Stimulated activated memory B cell treated with anti-CD40 and anti-IgM and Interleukin-4, amounts not matched to agents 10 μg/mL and 1 μg/mL and 100 μg/mL, for 72 hours (primary cell): ENCODE measurements at places on chromosomes 1 and 21.

GRCh38 chr1:150151291-150152181, 1.8 kb downstream of the PLEKHO1 start:
- peak; percentile 78 for ATAC-seq

GRCh38 chr1:77060000-77060399, 159.2 kb downstream of the PIGK start:
- no peak for ATAC-seq

GRCh38 chr1:201653883-201654282, 115.0 kb downstream of the NAV1 start:
- ATAC-seq, result no peak

DNA sequence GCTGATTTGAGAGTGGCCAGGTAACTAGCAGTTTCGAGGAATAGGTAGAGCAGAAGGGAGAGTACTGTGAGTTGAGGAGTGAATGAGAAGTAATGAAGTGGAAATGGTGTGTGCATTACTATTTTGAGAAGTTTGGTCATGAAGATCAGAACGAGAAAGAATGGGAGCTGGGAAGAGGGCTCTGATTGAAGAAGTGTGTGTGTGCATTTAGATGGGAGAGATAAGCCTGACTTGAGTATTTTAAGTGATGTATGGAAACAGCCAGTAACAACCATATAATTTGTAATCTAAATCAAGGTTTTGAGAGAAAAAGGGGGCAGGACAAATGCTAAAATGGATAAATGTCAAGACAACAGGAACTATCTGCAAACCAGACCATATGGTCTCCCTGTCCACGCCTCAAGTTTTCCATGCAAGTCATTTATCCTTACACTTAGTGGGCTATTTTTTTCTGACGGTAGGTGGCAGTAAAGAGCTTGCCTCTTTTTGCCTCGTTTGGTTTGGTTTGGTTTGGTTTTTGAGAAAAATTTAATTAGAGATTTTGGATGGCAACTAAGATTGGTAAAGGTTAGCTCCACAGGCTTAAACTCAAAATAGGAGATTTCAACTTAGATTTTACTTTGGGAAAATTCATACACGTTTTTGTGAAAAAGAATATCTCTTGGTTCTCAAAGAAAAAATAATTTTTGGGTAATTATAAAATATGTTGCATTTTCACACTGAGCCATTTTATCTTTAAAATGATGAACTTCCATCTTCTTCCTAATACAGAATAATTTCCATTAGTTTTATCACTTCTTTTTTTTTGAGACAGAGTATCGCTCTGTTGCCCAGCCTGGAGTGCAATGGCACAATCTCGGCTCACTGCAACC, 9.5 kb upstream of the B3GALNT2 start:
- no peak for ATAC-seq

GRCh38 chr1:172449585-172450523, 6.0 kb upstream of the PIGC start:
- ATAC-seq, result peak; percentile 76

DNA sequence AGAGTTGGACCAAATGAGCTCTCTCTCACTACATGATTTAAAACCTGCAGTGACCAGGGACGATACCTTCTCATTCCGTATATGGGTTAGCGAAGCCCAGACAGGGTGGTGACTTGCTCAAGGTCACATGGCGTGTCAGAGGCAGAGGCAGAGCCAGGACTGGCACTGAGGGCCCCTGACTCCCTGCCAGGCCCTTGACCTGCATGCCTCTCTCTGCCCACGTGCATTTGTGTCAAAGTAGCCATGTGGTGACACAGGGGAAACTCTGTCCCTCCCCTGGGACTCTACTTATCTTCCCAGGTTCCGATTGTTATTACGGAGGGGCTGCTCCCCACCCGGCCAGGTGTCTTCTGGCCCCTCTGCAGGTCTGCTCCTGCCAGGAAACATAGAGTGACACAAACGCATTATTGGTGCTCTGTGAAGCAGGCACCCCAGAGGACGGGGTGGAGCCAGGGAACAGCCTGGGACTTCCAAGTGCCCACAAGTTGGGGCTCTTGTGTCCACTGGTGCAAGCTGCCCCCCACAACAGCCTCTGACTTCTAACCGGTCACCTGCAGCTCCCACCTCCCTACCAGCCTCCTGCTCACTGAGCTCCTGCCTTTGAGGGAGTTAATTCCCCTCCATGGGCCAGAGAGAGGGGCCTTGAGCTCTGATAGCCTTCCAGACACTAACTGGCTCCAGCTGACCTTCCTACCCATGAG, 7.3 kb upstream of the TINAGL1 start:
- no peak for ATAC-seq

- ATAC-seq, result no peak
Observed at GRCh38 chr1:81970416-81970815, 169.7 kb downstream of the ADGRL2 start.

GRCh38 chr1:233042834-233043233, 92.4 kb downstream of the NTPCR start:
- ATAC-seq, result no peak

GRCh38 chr1:223836586-223836985, 9.2 kb downstream of the TP53BP2 start:
- no peak for ATAC-seq

DNA sequence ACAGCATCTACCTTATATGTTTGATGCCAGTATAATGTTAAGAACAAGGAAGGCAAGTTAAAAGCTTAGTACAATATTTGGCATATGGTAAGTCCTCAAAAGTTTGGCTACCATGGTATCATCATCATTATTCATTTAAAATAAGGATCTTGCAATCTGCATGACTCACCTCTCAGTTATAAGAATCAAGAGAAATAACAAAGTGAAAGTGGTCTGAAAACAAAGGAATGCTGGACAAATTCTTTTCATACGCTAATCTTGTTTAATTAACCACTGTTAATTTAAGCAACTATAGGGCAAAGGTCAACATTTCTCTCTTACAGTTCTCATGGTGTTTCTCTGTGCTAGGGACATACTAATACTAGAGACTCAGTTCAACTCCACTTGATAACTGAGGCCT, 13.0 kb upstream of the CLDN19 start:
- no peak for ATAC-seq

- ATAC-seq, result peak; percentile 18
Observed at GRCh38 chr21:42737951-42738590, 84.7 kb downstream of the PDE9A start.

- no peak for ATAC-seq
Observed at GRCh38 chr1:154349121-154349520, 23.8 kb downstream of the ATP8B2 start.

DNA sequence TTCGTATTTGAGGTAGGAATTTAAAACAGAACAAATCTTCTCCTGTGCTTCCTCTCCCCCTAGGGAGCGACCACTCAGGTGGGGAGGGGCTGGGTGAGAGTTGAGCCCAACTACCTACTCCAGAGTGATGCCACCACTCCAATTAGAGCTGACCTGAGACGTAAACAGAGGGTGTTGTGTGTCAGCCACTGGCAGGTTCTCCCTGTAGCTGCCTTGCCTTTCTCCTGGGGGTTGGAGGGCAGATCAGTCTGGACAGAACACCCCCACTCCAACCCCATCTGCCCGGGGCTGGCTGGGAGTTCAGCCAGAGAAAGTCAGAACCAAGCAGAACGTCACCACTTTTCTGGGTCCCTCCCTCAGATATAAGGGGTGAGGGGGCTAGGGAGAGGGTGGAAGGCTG, 2.0 kb downstream of the HPDL start:
- no peak for ATAC-seq

DNA sequence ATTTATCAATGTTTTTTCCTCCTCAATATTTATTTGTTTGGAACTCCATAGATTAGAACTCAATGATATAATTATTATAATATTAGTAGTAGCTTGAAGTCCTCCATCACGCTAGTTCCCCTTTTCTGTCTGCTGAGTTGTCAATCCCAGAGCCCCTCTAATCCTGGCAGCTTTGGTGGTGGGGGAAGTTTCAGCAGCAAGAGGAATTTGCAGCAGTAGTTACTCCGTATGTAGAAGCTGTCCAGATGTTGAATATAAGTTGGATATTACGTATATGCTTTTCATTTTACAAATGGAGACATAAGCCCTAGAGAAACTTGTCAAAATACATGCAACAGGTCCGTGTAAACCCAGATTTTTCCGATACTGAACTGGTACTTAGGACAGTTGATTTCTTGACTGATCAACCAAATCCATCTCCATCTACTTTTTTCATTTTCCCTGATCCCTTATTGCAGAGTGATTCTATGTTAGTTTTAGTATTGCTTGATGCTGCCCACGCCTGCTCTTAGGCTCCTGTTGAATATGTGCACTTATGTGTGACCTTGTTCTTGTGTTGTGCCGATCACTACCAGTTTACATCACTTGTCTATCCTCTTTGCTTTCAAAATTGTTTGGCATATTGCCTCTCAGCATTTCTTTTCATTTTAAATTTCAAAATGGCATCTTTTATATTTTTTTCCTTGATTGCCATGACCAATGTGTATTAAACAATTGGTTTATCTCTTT, 28.1 kb downstream of the SMAP2 start:
- ATAC-seq, result peak; percentile 69

DNA sequence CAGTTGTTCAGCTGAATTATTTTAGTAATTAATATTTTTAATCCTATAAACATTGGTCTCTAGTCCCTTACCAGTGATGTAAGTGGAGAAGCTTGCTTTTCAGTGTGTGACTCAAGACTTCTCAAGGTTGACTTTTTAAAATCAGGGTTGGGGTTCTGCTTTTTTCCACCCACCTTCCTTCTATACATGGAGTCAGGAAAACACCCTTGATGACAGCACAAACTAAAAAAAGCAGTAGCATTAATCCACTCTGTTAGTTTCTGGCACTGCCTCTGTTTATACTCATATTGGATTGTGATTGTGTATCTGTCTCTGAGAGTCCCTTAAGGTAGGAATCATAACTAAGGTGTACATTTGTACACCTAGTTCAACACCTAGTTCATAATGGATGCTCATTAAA, 8.3 kb upstream of the PLEKHO1 start:
- peak; percentile 39 for ATAC-seq

GRCh38 chr21:31537872-31538576, 121.5 kb upstream of the SOD1 start:
- no peak for ATAC-seq

GRCh38 chr1:154819628-154820590, 50.2 kb downstream of the KCNN3 start:
- ATAC-seq, result peak; percentile 84

GRCh38 chr1:232287676-232288569, 342.0 kb downstream of the SIPA1L2 start:
- ATAC-seq, result no peak

GRCh38 chr1:230292689-230293389, 133.3 kb downstream of the PGBD5 start:
- ATAC-seq, result no peak

GRCh38 chr1:244841273-244841927, 5.9 kb downstream of the COX20 start:
- no peak for ATAC-seq

- ATAC-seq, result no peak
Observed at GRCh38 chr1:243438815-243439214, 183.0 kb downstream of the SDCCAG8 start.

DNA sequence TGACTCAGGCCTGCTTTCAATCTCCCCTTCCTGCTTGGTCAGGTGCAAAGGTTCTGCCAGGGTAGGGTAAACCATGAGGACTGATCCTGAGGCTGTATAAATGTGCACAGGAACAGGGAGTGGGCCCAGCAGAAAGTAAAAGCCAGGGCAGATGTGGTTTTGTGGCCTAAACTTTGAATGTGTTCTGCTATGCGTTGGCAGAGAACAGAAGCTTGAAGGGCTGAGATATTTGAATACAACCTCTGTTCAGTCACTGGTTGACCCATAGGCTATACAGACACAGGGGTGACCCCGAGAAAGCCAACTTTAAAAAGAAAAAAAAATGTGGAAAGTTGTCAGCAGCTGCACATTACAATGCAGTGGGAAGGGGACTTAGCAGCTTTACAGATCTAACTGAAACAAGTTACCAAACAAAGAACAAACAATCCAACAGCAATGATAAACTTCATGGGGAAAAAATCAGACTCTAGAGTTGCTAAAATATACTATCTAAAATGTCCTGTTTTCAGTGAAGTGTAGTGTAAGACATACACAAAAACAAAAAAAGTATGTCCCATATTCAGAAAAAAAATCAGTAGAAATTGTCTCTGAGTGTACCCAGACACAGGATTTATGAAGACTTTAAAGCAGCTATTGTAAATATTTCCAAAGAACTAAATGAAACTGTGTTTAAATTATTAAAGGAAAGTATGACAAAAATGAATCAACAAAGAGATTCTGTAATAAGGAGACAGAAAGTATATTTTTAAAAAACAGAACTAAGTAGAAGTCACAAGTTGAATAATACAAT, 216.1 kb downstream of the RPS6KC1 start:
- no peak for ATAC-seq

- ATAC-seq, result no peak
Observed at GRCh38 chr1:168977618-168978017, 128.9 kb upstream of the ATP1B1 start.

DNA sequence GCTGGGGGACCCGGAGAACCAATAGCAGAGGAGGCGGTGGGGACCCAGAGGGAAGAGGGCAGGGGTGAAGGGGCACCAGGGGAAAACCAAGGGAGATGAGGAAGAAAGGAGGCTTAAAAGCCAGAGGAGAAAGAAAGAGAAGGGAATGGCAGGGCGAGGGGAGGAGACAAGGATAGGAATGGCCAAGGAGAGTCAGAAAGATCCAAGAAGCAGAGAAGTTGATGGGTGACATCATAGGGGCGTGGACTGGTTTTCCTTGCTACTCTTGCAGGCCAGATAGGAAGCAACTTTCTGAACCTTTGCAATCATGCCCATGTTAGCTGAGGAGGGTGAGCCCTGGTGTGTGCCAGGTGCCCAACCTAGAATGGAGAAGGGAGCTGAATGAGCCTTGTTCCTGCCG, 5.4 kb downstream of the NPR1 start:
- ATAC-seq, result no peak

GRCh38 chr1:40030528-40031135, 9.9 kb upstream of the CAP1 start:
- no peak for ATAC-seq

DNA sequence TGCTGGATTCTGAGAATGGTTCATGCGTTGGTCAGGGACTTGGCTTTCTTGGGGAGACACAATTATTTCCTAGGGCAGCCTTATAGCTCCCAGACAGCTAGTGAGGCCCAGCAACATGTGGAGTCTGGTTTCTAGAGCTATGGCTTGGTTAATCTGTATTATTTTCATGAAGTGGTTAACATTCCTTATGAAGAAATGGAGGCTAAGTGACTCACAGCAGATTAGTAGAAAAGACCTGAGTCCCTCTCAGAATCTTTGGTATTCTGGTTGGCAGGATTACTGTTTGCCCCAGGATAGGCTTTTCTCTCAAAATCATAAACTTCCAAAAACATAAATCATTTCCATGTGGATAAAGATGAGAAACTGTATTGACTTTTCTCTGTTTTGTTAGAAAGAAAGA, 42.3 kb downstream of the DUSP10 start:
- no peak for ATAC-seq

- ATAC-seq, result no peak
Observed at GRCh38 chr21:46064870-46065214, 33.1 kb upstream of the COL6A2 start.

DNA sequence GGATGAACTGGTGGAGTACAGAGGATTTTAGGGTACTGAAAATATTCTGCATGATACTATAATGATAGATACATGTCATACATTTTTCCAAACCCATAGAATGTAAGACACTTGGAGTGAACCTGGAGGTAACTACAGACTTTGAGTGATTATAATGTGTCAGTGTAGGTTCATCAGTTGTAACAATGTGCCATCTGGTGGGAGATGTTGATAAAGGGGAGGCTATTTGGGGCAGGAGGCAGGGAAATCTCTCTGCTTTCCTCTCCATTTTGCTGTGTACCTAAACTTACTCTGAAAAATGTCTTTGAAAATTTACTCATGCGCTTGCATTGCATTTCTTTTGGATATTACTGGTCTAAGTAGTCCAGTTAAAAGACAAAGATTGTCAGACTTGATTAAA, 35.2 kb downstream of the PTBP2 start:
- ATAC-seq, result no peak
